ENCODE measurements at places on chromosomes 4 and X.

- no peak for DNase-seq
Measured at GRCh38 chrX:41096339-41096955, 11.2 kb downstream of the USP9X start.

DNA sequence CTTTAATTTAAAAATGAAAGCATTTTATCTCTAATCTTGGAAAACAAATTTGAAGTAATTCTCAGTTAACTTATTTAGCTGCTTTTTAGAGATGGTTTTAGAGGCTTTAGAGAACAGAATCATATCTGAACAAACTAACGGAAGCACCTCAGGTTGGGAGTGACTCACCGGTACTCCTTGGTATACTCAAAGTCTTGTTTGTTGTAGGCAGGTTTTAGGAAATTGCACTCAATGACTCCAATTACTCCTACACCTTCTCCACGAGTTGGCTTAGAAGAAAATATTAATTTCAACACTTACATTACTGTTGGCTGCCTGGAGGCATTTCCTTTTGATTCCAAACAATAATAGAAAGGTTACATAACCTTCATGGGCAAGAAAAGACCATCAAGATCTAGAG lies 23.6 kb downstream of the MORC4 start:
- DNase-seq = no peak

DNA sequence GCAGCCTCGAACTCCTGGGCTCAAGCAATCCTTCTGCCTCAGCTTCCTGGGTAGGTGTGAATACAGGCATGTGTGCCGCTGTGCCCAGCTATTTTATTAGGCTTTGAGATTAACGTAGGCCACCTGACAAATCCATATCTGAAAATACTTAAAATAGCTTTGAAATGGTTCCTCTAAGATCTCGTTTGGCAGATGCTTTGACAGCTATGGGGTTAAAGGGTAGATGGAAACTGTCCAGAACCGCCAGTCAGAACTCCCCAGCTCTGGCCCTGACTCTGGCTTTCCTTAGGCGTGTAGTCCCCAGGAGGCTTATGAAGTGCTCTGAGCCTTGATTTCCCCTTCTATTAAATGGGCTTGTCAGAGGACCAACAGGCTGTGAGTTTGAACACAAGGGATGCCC lies 32.8 kb upstream of the STIM2 start:
- no peak for DNase-seq

- DNase-seq = peak; percentile 61
Measured at GRCh38 chr4:16573739-16574138, 324.7 kb downstream of the LDB2 start.

DNA sequence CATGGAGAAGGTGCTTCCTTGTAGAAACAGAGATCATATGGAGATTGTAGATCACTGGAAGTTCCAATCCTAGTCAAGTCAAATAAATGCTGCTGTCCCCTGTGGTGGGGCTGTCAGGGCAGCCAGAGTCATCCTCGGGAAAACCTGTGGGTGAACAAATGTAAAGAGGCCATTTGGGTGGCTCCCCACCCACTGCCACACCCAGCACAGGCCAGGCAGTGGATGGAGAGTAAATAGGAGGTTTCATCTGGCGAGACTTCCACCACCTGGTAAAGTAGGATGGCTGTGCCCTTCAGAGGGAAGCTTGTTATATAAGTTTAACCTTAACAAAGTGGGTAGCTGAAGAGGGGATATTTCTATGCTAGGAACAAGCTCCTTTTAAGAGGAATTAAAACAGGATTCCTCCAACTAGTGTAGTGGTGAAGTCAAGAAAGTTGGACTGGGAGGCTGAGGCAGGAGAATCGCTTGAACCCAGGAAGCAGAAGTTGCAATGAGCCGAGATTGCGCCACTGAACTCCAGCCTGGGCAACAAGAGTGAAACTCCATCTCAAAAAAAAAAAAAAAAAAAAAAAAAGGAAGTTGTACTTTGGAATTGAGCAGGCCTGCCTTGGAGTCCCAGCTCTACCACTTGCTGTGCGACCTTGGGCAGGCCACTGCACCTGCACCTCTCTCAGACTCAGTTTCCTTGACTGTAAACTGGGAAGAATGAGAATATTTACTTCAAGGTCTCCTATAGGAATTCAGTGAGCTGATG lies 273.7 kb downstream of the PTTG2 start:
- DNase-seq = no peak

DNA sequence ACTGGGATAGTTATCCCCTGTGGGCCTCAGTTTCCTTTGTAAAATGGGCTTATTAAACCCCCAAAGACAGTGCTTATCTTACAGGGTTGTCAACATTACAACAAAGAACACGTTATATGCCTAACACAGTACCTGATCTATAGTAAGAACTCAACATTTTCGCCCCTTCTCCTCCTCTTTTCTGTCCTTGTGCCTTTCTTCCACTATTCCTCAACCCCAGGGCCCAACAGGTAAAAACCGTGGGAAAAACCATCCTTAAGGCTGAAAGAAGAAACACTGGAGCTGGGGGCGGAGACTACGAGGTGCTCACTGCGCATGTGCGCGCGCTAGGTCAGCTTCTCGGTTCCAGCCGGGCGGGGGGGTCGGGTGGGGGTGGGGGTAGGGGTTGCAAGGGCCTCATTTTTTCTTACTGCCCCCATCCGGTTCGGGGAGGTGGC lies 426 bp upstream of the XIAP start:
- no peak for DNase-seq

DNA sequence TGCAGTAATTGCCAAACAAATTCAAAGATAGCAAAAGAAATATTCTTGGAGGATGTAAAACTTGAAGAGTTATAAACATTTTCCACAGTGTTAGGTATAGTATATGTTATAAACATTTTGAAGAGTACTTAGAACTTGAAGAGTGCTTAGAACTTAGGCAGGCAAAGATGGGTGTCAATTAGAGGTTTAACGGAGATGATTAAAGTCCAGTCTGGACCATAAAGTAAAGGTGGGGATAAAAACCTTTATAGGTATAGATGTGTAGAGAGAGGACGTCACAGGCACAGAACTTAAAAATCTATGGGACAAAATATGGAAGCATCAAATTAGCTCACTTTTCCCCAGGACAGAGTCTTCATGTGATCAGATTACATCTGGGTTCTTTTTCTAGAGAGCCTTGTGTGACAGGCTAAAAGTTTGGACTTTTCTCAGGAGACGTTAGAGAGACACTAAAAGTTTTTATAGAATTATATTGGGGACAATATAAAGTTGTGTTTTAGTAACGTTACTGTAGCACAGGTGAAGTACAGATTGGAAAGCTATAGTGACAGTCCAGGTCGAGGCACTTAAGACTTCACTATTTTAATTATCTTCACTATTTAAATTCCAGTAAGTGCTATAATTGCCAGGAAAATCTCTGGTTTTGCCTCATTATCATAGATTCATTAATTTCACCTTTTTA lies 13.3 kb upstream of the MAD2L1 start:
- no peak for DNase-seq

DNA sequence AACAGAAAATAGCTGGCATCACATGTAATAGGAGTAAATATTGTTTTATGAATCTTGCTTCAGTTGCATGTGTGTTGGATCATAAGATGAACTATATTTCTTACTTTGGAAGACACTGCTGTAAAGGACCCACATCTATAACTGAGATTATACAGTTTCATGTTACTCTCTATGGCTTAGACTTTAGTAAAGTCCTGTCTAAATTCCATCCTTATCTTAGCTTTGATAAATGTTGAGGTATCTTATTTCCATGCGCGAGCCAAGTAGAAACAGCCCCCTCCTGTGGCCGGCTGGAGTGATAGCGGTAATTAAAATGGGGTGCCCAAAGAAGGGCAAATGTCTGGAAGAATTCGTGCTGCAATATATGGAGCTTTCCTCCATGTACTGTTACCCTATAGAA lies 43.0 kb downstream of the CCDC158 start:
- DNase-seq = no peak

- DNase-seq = no peak
Measured at GRCh38 chr4:88054901-88055300, 47.5 kb downstream of the PKD2 start.

GRCh38 chr4:37540486-37540885 lies 145.7 kb downstream of the RELL1 start:
- no peak for DNase-seq

- no peak for DNase-seq
Measured at GRCh38 chrX:137550665-137551261, 15.2 kb upstream of the ZIC3 start.

DNA sequence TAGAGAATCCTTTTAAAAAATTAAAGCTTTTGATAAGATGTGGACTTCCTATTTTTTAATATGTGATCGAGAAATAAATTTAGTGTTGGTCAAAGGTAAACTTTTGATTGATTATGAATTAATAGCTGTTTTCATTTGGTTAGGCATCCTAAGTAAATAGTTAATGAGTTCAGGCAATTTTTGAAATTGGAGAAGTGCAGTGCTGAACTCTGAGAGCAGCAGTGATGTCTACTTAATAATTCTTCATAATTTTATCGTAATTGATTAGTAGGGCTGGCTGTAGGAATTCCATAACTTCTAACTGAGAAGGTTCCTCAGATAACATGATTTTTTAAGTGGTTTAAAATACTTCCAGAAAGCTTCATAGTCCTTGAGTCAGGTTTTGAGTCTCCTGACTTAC lies 1.5 kb downstream of the MND1 start:
- no peak for DNase-seq

DNA sequence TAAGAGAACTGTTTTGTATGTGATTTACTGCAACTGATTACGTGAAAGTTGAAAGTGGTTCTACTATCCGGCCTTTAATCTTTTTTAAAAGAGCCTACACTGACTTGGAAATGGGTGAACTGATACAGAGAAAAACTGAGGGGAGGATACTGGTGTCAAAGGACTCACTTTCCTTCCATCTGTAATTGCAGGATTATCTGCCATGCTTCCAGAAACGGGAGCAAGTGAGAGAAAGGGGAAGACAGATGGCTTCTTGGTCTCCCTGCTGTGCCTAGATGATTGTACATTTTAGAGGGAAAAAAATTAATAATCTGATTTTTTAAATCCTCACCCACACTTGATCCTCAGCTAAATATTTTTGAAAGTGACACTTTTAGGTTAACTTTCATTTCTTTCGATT lies 88.3 kb upstream of the GRID2 start:
- DNase-seq = no peak

- DNase-seq = no peak
Measured at GRCh38 chr4:48985976-48986653, at the start of gene CWH43. Gene CWH43, plus strand, starts transcription at chr4:48986275. Its CDS starts 155 bp downstream, at chr4:48986430.

DNA sequence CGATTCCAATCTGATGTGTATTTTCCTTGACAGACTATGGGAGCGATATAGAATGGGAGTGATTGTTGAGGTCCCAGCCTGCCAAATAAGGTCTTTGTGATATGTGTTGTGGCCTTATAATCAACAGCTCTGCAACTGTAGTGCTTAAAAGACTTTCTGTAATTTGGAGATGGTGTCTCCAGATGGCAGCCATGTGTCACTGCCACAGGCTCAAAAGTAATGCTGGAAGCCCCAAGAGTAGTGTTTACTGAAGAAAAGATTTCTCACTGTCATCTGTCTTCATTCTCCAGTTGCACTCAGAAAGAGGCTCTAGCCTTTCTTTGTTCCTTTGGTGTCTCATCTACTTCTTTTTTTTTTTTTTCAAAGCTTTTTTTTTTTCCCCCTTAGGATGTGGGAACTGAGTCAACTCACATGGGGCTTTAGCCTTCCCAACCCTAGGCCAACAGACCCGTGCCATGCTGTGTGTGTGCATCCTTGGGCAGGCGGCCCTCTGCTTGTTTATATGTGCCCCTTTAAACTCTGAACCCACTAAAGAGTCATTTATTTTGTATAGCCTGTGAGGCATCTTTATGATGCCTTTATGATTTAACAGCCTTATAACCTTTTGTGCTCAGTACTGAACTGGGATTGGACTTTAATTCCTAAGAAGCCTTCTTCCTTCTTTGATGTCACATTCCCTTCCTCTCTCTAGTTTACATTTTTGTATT lies 15.6 kb downstream of the SRPX2 start:
- no peak for DNase-seq

DNA sequence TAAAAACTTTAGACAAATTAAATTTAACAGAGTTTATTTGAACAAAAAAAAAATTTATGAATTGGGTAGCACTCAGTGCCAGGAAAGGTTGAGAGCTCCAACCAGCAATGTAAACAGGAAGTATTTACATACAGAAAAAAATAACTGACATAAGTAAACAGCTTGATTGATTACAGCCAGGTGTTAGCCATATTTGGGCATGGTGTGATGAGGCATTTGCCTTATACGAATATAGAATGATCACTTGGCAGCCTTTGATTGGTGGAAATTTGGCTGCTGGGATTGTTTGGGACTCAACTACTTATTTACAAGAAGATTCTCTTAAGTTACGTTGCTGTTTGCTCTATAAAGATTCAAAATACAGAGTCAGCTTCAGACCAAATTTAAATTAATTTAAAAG lies 172.0 kb downstream of the ADAM29 start:
- no peak for DNase-seq

GRCh38 chrX:138858438-138858837 lies 146.9 kb upstream of the FGF13 start:
- DNase-seq = no peak

DNA sequence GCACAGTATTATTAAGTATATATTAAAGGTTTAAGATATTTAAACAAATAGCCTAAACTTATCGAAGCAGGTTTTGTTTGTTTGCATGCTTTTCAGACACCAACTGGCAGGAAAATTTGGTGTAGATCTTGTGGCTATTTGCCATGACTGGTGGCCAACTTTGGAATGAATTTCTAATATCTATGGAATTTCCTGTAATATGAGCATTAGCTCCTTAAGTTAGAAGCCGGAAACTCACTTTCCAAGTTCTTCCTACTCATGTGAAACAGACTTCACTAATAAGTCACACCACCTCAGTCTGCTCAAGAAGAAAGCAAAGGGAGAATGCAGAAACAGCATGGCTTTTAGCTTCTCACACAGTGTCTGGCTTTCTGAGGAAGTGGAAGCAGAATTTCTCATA lies 563.9 kb downstream of the GRXCR1 start:
- no peak for DNase-seq

- DNase-seq = no peak
Measured at GRCh38 chr4:96186593-96186992, 346.7 kb downstream of the PDHA2 start.

GRCh38 chrX:112832481-112833095 lies 8.0 kb downstream of the AMOT start:
- no peak for DNase-seq

- no peak for DNase-seq
Measured at GRCh38 chr4:46254788-46255187, 130.9 kb upstream of the GABRG1 start.

DNA sequence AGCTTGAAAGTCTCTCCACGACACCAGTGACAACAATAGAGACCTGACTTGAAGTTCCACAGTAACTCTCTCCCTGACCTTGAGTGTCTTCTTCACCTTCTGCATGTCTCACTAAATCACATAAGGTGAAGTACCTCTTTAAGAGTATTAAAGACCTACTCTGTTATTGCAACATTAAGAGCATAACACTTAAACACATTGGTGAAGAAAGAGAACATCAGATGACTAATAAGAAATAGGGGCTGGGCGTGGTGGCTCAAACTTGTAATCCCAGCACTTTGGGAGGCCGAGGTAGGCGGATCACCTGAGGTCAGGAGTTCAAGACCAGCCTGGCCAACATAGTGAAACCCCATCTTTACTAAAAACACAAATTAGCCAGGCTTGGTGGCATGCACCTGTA lies 33.9 kb upstream of the MAPK10 start:
- no peak for DNase-seq

All from left hindlimb (tissue), 1 donor.